HepG2 (cell line): ENCODE measurements at places on chromosomes 4 and X. TPM values are rescaled to one million over a fixed set of nuclear protein-coding genes. Genes with fewer than 3 reads are reported as not detected.

The MGARP gene
- 0.11 TPM in 1 of 2 replicates, not detected in the other for total RNA-seq

The VSIG4 gene
- total RNA-seq: not detected in 2 replicates

DNA sequence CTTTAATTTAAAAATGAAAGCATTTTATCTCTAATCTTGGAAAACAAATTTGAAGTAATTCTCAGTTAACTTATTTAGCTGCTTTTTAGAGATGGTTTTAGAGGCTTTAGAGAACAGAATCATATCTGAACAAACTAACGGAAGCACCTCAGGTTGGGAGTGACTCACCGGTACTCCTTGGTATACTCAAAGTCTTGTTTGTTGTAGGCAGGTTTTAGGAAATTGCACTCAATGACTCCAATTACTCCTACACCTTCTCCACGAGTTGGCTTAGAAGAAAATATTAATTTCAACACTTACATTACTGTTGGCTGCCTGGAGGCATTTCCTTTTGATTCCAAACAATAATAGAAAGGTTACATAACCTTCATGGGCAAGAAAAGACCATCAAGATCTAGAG lies 23.6 kb downstream of the MORC4 start:
- no peak for DNase-seq

DNA sequence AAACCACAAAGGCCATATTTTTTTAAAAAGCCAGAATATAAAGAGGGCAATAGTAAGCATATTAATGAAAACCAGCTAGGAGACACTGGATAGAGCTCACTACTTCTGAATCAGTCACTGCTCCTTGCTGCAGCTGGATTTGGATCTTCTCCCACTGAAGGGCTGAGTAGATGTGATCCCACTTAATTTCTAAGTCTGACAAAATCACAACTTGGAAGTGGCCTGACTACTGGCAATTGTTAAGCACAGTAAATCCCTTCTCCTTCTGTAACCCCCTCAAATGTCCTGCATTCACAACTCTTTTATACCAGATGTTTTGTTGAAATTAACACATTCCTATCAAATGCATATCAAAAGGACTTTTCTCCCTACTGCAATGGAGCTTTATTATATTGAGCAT lies 72.9 kb downstream of the AMMECR1 start:
- no peak for DNase-seq

- no peak for DNase-seq
These were observed 3.0 kb upstream of the SPATA4 start for GRCh38 chr4:176198316-176198903.
